ENCODE measurements at places on chromosomes 1 and 21.

- DNase-seq, result no peak
Observed at GRCh38 chr1:189774721-189775287, 702.9 kb downstream of the BRINP3 start.

DNA sequence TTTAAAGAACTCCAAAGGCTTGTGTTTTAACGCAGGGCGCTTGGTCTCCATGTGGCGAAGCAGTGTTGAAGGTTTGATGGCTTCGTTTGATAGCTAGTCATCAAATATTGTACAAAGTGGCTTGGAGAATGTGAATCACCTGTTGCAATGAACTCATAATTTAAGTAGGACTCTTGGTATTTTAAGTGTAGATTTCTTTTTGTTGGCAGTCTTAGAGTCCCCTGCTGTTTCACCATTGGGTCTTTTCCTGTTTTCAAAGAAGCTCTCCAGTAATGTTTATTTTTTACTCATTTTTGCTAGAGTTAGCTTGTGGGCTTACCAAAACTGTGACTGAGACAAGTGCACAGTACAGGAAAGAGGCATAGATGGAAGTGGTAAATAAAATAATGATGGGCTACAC lies 26.2 kb downstream of the RASAL2 start:
- DNase-seq, result no peak

DNA sequence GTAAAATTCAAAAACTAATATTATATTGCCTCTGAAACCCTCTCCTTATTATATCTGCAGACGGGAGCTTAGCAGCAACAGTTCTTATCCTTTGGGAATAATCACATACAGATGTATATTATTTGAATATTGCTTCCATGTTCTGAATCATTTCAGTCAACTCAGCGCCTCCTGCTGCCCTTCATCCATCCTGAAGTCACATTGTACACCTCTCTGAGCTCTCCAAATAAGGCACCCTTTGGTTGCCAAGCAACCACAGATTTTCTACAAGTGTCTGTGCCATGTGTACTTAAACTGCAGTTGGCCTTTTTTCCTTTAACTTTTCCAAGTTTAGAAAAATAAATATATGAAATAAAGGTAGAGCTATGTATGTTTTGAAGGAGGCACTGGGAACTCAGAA lies 384.3 kb downstream of the LRRIQ3 start:
- DNase-seq, result no peak

DNA sequence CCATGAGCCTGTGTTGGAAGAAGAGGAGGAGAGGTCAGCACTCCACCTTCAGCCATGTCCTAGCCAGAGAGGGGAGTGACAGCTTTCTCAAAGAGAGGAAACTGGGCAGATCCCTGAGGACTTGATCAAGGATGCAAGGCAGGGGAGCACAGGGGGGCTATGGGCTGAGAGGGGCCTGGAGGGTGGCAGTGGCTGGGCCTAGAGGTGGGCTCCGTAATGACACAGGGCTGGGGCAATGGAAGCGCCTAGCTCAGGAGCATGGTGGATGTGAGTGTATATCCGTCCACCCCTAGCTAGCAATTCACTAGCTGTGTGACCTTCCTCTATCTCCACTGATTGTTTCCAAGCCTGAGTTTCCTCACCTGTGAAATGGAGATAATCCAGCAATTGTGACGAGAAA lies 32.6 kb downstream of the NEK2 start:
- no peak for DNase-seq

GRCh38 chr1:234658138-234658537 lies 48.2 kb upstream of the IRF2BP2 start:
- DNase-seq, result no peak

GRCh38 chr1:97942161-97943123 lies 21.6 kb upstream of the DPYD start:
- no peak for DNase-seq
